ENCODE measurements at places on chromosomes 2 and 18.

DNA sequence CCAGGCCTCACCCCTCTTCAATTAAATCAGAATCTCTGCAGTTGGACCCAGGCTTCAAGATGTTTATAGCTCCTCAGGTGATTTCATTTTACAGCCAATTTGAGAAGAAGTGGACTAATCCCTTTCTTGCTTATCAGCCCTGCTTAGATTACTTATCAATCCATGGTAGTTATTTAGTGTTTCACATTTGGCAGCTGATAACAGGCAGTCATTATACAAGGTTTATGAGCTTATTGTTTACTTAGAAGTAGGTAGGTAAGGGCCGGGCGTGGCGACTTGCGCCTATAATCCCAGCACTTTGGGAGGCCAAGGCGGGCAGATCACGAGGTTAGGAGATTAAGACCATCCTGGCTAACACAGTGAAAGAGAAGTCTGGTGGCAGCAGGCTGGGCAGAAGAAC lies 237.5 kb downstream of the CTNNA2 start:
- no peak for DNase-seq

DNA sequence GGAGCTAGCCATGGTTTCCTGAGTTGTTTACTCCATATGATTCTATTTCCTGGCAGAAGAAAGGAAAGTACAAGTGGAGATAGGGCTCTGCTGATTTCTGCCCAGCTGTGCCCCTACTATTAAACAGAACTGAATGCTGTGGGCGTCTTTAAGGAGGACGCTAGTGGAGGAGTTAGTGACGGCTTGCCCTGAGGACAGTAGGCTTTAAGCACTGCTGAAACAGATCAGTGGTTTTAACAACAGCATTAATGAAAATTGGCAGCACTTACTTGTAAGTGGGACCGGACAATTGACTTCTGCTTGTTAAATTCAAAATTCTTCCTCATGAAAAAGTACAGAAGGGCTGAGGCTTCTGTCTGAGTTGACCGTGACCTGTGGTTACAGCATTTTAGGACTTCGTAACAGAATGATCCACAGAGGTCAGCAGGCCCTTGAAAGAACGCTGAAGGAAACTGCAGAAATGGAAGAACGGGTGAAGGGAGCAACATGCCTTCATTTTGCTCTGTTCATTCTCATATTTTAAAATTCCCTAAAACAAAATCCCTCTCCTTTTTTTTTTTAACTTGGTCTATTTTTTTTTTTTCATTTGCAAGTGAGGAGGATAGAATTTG lies 80.6 kb upstream of the CCDC195 start:
- DNase-seq = no peak

- DNase-seq = no peak
Measured at GRCh38 chr18:46325895-46326294, 221.7 kb downstream of the HAUS1 start.

DNA sequence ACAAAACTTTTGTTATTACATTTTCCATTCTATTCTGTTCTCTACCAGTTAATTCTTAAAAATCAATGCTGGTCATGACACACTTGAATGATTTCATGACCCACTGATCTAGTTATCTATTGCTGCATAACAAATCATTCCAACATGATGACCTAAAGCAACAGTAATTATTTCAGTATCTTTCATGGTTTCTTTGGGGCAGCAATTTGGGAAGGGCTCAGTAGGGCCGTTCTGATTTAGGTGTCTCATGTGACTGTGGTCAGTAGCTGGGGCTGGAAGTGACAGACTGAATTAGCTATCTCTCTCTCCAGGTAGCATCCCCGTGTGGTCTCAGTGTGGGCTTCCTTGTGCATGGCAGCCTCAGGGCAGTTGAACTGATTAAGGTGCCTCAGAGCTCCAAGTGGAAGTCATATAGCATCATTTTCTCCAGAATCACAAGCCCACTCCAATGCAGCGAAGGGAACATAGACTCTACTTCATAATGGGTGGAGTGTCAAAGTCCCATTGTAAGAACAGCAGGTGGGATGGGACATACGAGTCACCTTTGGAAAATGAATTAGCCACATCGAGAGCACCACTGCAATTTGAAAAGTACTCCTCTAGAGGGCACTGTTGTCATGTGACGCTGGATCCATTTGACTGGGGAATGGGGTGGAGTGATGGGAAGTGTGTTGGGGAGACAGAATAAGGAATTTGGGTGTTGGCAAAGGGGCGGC lies 39.1 kb upstream of the FAM136A start:
- no peak for DNase-seq

DNA sequence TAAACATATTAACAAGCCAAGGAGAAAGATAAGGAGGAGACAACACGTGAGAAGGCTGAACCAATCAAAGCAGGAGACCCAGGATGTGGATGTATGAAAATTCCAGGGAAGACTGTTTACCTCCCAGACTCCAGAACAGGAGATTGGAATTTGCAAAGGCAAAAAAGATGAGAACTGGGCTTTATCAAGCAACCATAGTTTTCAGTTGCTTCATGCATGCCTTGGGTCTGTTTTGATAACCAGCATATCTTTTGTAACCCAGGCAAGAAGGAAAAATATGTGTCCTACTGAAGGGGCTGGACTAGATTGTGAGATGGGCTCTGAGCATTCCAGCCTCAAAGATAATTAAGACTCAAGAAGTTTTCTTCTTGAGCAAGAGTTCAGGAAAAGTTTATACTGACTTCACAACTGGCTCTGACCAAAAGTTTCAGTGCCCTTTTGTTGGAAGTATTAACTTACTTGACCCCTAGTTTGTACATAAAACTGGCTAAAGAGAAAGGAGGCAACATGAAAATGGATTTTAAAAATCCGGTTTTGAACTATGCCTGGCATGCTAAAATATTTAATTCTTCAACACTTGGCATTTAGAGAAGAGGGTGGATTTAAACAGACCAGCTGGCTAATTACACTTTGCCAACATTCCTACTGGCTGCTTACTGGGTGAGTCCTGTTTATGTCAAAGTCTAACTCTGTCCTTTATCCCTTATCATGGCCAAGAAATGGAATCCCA lies 79.3 kb upstream of the CD28 start:
- peak; percentile 82 for DNase-seq

- DNase-seq = no peak
Measured at GRCh38 chr18:59657012-59657411, 40.2 kb downstream of the CCBE1 start.

DNA sequence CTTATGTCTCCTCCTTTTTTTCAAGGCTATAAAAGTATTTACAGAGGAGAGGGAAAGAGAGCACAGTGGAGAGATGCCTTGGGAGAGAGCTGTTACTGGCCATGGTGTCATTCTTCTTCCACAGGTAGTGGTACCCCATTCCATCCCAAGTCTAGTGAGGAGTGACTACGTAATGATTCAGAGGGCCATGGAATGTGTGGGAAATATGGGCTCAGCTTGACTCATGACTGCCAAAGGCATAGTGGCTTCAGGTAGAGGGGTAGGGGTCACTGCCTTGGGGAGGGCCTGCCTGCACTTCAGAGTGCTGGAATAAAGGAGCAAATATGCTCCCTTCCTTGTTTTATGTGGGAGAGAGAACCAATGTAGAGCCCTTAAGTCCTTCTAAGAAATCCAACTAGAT lies 620.6 kb downstream of the IRS1 start:
- no peak for DNase-seq

- DNase-seq = no peak
Measured at GRCh38 chr2:96608469-96609455, 29.4 kb downstream of the KANSL3 start.

DNA sequence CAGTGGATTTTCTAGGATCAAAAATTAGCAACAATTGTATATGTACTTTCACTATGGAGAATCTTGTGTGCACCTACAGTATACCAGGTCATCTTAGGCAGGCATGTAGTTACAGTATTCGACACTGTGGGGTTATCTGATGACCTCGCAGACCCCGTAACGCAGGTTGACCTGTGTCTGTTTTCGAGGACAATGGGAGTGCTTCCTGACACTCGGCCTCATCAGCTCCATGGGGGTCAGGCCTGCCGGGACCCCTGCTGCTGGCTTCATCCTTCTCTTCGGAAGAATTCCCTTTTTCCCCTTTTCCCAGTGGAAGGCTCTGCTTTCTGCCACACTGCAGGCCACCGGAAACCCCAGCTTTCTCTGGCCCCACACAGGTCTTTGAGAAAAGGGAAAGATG lies 102.8 kb upstream of the TMEM18 start:
- DNase-seq = no peak

DNA sequence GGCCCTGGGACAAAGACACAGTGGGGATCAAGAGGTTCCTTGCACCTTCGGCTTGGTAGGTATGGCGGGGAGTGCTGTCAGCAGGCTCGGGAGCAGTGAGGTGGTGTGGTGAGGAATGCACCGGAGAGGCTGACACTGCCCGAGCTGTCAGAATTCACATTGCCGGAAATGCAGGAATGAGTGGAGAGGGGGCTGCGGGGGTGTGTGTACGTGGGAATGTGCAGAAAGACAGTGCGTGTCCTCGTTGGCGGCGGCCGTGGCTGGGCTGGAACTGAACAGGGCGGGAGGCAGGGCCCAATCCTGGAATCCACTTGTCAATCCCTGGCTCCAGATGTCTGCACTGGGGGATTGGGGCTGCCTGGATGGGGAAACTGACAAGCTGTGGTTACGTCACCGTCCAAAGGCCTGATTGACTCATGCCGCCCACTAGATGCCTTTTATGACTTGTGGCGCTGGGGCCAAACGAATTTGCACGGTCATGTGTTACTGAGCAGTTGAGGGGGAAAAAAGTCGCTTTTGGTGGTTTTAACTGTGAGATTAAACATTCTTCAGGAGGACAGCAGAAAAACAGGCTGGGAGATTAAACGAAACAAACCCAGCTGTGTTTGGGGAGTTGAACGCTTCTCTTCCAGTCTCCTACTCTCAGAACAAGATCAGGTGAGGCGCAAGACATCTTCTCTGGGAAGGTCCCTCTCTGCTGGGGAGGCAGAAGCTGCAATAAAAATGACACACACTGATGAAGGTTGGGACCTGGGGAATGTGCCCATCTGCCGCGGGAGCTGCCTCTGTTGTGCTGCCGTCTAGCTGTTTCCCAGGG lies 189.4 kb upstream of the GLI2 start:
- DNase-seq = peak; percentile 96

Measured in BJ (cell line).